ENCODE measurements at places on chromosomes 16 and 17. TPM values are rescaled to one million over a fixed set of nuclear protein-coding genes. Genes with fewer than 3 reads are reported as not detected.

KRT20 gene
- total RNA-seq = not detected

JUP gene
- total RNA-seq = 18.8 TPM

GPR142 gene
- total RNA-seq = not detected

TMEM238L gene
- not detected for total RNA-seq

SAMD14 gene
- 29.4 TPM for total RNA-seq

KRTAP4-7 gene
- total RNA-seq = not detected

DNA sequence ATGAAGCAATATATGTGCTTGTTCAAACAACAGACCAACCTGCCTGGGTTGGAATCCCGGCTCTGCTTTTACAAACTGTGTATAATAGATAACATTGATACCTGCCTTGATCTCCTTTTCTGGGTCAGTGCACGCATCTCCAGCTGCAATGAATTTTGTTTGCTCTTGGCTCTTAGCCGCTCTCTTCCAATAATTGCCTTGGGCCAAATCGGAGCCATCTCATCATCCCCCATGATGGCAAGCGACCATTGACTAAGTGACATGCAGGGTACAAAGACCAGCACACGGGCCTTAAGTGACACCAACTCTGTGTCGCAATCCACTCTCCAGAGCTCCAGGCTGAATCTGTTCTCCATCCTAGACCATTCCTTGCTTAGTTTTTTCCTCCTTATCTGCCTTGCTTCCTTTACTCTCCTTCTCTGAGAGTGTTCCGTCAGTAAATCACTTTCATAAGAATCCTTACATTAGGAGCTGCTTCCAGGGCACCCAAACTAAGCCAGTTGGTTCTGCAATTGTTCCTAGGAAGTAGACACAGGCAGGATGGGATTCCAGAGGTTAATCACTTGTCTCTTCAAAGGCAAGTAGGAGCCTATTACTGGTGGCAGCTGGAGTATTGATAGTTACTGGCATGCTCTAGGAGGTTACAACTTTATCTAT, 134.2 kb downstream of the ABCA8 start:
- no peak for DNase-seq

- DNase-seq = no peak
These were observed 33.7 kb downstream of the PEMT start for GRCh38 chr17:17557796-17558195.

- no peak for DNase-seq
These were observed 213.0 kb upstream of the C17orf78 start for GRCh38 chr17:37162800-37163199.

DNA sequence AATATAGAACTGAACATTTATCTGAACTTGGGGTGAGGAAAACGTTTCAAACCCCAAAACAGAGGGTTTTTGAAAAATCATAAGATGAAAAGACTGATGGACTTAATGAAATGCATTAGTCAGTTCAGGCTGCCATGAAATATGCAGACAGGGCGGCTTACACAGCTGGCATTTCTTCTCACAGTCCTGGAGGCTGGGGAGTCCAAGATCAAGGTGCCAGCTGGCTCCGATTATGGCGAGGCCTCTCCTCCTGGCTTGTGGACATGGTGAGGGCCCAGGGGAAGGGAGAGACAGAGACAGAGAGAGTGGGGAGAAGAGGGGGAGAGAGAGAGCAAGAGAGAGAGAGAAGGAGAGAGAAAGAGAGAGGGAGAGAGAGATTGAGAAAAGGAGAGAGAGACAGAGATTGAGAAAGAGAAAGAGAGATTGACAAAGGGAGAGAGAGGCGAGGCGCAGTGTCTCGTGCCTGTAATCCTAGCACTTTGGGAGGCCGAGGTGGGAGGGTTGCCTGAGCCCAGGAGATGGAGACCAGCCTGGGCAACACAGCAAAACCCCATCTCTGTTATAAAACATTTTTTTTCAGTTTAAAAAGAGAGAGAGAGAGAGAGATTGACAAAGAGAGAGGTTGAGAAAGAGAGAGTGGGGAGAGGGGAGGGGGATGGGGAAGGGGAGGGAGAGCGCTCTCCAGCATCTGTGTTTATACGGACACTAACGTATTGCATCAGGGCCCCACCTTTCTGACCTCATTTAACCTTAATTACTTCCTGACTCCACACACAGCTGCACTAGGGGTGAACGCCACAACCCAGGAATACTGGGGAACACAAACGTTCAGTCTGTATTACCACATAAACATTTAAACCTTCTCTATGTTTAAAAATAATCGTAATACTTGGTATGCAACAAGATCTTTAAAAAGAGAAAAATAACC, 24.6 kb upstream of the RPH3AL start:
- no peak for DNase-seq

GRCh38 chr17:74249590-74250270, 24.3 kb upstream of the DNAI2 start:
- no peak for DNase-seq

DNA sequence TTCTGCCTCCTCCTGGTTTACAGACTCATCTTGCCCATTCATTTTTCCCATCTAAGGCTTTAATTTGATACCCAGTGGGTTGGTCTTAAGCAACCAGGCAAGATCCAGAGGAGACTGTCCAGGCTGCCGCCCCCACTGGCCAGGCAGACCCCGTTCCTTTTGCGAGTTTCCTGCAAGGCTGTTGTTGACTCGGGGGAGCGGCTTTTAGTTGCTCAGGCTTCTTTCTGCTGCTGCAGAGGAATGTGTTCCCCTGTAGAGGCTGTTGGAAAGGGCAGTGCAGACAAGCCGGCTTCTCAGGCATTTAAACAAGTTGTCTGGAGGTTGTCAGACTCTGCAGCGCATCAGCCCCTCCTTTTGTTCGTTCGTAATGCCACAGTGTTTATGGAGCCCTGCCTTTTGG, 231.2 kb downstream of the PRKCA start:
- no peak for DNase-seq

- DNase-seq = no peak
These were observed 164.7 kb downstream of the CNTNAP4 start for GRCh38 chr16:76441876-76442275.

- no peak for DNase-seq
These were observed 2.2 kb downstream of the IL34 start for GRCh38 chr16:70648606-70649005.

Measured in chondrocyte (in vitro differentiated cells).